ENCODE measurements at places on chromosomes 16 and 17.

DNA sequence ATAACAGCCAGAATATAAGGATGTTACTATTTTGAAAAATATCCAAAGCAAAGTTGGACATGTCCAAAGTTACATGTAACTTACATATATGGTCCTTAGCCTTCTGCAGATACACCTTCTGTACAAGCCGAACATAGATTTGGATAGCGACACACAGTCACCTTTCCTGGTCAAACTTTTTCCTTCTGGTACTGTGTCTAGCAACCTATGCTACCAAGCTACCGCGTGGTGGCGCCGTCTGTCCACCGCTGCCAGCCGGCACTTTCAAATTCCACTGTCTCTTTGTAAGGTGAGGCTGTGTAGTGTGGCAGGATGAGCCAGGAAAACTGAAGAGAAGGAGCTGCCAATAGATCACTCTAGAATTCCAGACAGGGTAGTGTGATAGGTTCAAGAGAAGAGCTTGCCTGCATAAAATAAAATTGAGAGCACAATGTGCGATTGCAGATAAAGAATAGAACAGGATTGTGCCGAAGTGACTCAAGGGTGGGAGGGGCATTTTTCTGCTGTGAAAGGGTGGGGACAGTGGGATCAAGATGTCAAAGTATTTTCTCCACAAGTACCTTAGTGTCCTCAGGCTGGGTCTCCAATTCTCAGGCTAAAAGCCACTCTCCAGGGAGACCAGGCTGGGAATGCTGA, 366.9 kb downstream of the SLC39A11 start:
- peak; percentile 49 for DNase-seq

GRCh38 chr17:44793885-44794842, 35.4 kb downstream of the ADAM11 start:
- no peak for DNase-seq

- no peak for DNase-seq
Measured at GRCh38 chr17:48030531-48030930, 7.1 kb downstream of the COPZ2 start.

- no peak for DNase-seq
Measured at GRCh38 chr16:71726476-71727315, 2.2 kb upstream of the PHLPP2 start.

- no peak for DNase-seq
Measured at GRCh38 chr17:36939052-36939801, 2.0 kb downstream of the LHX1 start.

DNA sequence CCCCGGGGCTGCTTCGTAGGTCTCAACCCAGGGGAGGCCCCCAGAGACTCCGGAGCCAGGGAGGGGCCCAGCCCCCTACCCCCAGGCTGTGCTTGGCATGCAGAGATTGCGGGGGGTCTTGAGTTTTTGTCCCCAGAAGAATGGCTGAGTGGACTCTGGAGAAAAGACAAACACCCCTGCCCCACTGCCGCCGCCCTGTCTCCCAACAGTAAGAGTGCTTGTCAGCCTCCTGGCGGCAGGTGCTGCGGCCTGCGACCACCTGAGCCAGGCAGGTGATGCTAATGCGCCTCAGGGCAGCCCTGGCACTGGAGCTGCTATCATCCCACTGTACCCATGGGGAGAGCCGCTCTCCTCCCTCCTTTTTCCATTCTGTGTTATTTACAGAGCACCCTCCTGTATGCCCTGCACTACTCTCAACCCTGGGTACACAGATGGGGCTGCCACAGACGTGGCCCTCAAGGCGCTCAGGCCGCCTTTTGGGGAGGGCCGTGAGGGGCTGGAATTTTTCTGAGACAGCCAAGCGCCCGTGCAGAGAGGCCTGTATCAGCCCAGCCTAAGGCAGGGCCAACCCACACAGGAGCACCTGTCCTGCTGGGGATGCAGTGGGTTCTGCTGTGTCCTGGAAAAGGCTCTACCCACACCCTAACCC, 2.6 kb upstream of the IL17C start:
- no peak for DNase-seq

DNA sequence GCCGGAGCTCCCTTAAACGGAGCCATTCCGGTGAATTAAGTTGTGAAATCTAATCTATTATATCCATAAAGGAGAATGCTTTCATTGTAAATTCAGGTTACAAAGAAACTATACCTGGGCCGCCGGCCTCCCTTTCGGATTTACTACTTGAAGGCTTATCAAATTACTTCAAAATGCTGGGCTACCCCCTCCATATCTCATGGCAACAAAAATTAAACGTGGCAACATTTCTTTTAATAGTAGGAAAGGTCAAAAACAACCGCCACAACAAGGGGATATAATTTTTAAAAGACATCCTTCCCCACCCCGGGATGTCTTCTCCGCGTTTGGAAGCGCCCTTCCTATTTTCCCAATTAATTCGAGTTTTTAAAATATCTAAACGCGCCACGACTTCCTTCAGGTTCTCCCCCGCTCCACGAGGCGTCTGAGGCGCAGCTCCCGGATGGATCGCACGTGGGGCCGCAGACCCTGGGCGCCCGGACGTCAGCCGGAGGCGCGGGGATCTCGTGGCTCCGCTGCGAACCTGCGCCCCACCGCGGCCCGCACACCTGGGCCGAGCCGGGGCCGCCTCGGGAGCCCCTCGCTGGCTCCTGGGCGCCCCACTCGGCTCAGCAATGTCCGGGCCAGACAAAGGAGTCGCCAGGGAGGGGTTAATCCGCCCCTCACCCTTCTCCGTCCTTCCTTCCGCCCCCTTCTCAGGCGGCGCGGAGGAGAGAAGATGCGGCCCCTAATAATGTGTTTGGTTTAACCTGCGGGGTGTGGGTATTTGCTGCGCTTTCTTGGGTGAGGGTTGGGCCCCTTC, 47.4 kb upstream of the SLC38A10 start:
- DNase-seq, result no peak

DNA sequence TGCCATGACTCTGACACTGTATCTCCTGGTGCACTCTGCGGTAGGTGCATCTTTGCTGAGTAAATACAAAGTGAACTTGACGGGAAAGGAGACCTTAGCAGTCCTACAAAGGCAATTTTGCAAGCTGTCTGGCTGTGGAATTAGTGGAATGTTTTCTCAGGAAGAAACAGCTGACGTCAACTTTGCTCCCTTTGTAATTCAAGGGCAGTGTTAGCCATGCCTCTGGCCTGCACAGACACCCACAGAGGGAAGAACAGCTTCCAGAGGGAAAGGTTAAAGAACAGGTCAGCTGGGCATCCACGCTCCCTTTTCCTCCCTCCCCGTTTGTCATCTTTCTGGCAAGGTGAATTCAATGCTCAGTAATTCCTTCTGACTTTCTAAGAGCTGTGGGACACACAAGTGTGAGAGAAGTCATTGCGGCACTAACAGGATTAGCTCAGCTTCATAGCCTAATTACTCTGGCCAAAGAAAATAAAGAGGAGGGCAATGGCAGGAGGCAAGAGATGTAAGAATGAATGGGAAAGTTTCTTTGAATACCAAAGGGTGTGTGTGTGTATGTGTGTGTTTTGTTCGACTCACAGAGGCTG, 476.9 kb upstream of the GOT2 start:
- DNase-seq, result no peak

DNA sequence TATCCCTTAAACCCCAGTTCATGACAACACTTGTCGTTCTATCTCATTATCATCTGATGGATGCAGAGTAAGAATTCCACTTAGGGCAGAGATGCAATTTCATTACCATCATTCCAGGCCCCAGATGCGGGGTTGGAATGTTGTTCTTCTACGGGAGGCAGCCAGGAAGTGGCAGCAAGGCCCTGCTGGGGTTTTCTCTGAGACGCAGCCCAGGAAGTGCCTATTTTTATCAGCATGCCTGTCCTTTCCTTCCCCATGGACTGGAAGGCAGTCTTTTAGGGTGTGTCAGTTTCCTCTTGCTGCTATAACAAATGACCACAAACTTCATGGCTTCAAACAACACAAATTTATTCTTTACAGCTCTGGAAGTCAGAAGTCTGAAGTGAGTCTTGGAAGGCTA, 246.6 kb upstream of the DYNLRB2 start:
- DNase-seq, result no peak

GRCh38 chr16:85610446-85611193, 2.5 kb upstream of the GSE1 start:
- peak; percentile 89 for DNase-seq

- DNase-seq, result no peak
Measured at GRCh38 chr17:75980188-75981018, 1.4 kb downstream of the TEN1 start.

GRCh38 chr16:27784351-27785306, 234.7 kb downstream of the KATNIP start:
- no peak for DNase-seq

DNA sequence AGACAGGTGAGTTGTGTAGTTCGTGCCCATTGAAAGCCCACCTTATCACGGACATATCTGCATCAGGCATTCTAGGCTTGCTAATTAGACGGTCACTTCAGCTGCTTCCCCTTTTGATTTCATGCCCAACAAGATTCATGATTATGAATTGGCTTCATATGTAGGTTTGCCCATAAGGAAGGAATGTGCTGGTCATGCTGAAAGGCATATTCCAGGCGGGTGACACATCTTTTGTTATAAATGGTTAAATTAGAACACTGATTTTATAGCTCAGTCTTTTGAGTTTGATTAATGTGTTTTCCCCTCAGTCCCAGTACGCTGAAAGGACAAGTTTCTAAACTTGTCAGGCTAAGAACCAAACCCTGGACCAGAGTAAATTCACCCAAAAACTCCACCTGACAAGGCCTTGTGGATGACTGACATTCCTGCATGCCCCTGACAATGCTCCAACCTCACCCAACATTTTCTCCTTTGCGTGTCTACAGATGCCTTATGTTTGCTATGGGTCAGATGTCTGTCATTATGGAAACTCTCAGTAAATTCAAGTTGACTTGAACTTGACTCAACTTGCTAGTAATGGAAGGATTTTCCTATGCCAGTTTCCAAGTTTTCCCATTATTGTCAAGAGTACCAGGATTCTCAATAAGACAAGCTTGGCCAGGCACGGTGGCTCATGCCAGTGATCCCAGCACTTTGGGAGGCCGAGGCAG, 421.9 kb downstream of the PMP22 start:
- no peak for DNase-seq

DNA sequence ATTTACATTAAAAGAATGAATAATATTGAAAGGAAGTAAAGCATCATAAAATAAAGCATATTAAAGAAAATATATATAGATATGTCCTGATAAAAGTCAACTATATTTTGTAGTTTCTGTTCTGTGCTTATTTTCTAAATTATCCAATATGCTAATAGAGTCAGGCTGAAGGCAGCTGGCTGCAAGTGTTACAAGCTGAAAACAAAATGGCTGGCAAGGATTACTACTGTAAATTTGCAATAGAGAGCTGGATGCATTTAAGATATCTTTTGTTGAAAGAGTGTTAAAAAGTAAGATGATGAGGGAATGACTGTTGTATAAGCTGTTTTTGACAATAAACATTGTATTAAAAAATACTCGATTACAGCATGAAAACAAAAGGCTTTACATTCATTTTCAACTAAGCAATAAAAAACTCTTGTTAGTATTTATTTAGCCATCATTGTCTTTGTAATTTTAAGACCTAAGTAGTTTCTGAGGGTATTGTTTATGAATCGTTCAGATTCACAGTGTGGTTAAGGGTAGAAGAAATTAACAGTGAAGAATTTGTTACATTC, 76.3 kb downstream of the TANC2 start:
- no peak for DNase-seq

DNA sequence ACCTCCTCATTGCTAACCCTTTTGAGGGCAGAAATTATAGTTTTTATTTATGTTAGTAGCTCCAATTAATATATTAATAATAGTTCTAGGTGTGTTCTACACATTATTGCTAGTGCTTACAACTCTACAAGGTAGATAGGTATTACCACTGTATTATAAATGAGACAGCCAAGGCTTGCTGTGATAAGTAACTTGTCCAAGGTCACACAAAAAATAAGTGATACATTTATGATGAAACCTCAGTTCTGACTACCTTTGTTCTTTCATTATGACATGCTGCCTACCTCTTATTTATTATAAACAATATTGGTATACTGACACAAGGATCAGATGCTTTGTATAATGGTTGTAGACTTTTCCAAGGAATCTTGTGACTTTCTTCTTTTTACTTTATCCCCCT, 41.2 kb downstream of the NFAT5 start:
- DNase-seq, result no peak

DNA sequence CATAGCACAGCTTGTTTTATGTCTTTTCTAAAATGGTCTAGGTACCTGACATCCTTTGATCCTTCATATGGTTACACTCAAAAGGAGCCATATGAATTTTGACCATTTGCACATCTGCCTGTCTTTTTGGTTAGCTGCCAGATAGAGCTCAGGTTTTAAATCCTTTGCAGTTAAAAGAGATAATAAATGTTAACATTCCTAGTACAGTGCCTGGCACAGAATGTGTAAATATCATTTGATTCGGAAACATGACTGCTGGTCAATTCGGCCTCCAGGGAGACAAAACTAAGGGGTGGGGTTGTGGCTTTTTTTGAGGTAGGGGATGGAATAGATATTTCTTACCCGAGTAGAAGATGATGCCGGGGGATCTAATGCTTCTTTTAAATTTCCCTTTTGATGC, 64.2 kb downstream of the FTO start:
- DNase-seq, result no peak

DNA sequence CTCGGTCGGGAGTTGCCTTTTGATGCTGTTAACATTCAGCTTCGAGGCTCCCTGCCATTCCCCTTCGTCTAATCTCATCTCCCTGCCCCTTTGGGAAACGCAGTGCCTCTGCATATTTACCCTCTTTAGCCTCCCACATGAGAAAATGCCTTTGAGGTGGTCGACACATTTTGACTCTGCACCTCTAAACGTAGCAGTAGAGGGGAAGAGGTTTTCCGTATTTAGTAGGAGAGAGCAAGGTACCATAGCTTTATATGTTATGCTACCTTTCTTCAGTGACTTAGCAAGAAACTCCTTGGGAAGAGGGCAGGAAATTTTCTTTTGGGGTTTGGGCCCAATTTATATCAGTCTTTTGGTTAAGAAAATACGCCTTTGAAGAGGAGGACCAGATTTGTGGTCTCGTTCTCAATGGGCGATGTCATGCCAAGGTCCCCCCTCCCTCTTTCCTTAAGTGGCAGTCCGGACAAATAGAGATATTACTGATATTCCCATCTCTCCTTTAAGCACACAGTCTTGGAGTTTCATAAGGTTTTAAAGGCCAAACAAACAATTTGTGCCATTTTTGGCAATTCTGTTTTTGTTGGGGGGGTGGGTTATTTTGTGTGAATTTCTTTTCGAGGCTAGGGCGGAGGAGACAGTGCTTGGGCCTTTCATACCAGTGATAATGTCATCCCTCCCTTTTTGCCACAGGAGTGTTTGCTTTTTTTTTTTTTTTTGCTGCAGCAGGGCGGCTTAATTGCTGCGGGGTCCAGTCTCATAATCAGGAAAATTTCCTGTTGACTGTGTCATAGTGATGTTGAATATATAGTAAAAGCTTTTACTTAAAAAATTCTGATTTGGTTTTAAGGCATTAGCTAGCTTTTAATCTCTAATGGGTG, 1.5 kb downstream of the PAFAH1B1 start:
- DNase-seq, result peak; percentile 24
